Astrocyte of the spinal cord (primary cell): ENCODE measurements at places on chromosomes 13 and 19.

DNA sequence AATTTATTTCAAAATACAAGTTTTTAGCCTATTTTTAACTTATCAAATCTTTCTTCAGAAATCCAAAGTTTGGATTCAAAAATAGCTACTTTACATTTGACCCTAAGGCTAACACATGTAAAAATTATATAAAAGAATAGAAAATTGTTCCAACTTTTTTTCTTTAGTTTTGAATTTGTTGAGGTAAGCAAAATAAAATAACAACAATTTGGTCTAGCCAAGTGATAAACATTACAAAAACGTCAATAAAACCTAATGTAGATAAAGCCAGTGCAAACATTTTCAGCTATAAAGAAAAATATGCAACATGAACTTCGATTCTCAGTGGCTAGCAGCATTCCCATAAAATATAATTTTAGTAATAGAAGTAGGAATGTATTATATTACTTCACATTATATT lies 400.3 kb downstream of the PCDH9 start:
- no peak for DNase-seq

DNA sequence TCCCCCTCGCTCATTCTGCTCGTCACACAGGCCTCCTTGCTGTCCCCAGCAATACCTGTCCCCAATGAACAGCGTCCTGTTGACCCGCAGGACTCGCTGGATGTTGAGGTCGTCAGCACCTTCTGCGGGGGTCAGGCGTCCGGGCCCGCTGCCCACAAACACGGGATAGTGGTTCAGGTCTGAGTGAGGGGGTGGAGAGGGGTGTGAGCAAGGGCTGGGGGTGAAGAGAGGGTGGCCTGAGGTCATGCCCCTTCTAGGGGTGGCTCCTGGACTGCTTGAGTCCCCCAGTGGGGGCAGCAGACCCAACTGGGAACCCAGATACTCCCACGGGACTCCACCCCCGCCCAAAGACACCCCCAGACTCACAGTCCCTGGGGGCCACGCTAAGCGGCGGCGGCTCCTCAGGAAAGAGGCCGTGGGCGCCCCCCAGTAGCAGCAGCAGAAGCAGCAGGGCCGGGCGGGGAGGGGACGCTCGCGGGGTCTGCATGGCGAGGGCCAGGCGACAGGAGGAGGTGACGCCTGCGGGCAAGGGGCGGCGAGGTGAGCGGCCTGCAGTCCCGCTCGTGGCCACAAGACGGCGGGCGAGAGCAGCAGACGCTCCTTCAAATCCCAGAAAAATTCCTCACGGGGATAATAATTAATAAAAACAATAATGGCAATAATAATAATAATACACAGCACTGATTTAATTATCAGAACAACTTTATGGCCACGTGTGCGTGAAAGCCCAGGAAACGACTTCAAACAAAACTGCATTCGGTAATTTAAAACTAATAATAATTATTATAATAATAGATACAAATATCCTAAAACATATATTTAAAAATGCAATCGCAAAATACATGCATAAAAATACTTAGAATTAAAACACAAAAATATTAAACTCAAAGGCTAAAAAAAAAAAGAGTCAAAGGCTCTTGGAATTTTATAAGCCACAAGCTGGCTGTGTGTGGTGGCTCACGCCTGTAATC lies 1.2 kb downstream of the SEMA6B start:
- no peak for DNase-seq

DNA sequence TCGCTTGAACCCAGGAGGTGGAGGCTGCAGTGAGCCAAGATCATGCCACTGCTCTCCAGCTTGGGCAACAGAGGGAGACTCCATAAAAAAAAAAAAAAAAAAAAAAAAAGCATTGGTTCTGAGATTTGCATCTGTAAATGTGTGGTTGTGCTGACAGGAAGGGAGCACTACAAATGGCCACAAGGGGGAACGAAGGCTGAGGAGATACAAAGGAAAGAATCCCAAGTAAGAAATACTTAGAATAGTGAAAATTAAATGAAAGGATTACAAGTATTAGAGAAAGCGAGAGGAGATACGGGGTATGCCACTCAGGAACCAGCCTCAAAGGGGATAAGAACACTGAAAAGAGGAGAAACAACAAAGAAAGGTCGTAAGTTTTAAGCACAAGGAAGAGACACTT lies 284.9 kb downstream of the KLF12 start:
- DNase-seq, result peak; percentile 57

DNA sequence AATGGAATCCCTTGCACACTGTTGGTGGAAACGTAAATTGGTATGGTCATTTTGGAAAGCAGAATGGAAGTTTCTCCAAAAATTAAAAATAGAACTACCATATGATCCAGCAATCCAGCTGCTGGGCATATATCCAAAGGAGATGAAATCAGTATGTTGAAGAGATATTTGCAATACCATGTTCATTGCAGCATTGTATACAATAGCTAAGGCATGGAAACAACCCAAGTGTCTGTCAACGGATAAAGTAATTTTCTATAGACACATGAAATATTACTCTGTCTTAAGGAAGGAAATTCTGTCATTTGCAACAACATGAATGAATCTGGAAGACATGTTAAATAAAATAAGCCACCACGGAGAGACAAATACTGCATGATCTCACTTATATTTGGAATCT lies 124.7 kb downstream of the GPC5 start:
- DNase-seq, result no peak

DNA sequence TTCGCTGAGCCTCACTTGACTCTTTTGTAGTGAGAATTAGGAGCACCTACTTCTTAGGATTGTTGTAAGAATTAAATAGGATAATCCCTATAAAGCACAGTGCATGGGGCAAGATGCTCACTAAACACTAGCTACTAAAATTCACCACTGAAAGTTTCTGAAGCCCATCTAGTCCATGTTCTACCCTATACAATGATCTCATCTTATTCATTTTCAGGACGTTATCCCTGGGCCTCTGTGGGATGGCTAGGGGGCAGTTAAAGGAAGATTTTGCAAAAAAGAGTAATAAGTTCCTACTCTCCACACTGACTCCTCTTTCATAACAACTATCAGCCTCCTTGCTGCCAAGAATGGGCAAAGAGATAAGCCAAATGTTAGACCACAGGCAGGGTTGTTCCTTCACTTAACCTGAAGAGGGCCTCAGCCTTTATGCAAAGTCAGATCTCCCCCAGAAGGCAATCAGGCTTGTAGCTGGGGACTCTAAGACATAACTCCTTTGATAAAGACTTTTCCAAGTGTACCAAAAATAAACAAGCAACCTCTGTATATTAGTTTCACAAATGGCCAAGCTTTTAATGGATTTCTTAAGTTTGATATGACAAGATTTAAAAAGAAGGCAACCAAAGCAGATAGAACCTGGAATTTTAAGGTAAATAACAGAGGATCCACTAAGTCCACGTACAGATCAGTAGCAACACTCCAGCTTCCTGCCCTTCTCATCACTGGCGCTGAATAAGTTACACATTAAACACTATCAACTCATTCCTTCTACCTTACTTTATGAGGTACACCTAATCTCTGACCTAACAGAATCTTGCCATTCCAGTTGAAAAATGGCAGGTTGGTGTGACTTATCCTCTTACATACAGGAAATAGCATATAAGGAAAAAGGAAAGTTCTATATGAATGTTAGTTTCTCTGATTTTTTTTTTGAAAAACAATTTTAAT lies 44.4 kb downstream of the ELF1 start:
- peak; percentile 30 for DNase-seq

- peak; percentile 87 for DNase-seq
These were observed at the start of gene DZIP1 for GRCh38 chr13:95644601-95645052. DZIP1 (minus strand) TSS chr13:95644706; CDS start chr13:95642029, 2,677 bp downstream.

- peak; percentile 45 for DNase-seq
These were observed 1.1 kb upstream of the FXYD3 start for GRCh38 chr19:35114353-35115176.

DNA sequence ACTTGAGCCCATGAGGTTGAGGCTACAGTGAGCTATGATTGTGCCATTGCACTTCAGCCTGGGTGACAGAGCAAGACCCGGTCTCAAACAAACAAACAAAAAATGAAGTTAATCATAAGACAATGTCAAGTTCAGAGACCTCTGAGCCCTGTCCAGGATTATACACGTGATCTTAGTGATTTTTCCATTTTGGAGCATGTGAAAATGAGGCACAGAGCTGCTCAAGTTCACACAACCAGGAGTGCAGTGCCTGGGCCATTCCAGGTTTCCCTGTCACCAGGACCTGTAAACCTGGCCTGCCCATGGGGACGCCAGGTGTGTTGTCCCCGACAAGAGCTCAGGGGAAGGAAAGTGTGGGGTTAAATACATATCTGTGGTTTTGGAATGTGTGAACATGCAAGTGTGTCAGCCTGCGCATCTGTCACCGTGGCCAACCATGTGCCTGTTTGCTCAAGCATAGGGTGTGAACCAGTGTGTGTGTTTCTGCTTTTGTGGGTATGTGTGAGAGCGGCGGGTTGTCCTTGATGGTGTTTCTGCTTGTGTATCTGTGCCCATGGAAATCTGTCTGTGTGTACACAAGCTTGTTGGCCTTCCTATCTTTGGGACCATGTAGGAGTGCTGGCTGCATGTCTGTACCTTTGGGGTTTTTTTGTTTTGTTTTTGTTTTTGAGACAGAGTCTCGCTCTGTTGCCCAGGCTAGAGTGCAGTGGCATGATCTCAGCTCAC lies 1.5 kb upstream of the FXYD1 start:
- DNase-seq, result no peak
